Foreskin melanocyte (primary cell): ENCODE measurements at places on chromosomes 7 and 10.

DNA sequence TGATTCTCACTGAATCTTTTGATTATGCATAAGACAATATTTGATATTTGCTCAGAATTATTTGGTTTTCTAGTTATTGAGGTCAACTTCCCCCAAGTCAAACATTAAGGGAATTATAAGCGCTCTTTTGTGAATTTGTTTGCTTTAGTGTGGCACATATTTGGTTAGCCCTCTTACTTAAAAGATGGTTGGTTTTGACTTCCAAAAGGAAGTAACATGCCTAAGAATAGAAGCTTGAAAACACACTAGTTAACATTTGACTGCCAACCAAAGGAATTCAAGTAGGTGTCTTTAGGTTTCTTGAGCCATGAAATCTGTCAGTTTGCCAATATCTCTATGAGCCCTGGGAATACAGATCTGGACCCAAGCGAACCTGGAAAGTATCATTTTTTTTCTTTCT lies 24.9 kb downstream of the STEAP4 start:
- DNase-seq: no peak

- peak; percentile 27 for DNase-seq
These were observed 57.2 kb upstream of the INPP5A start for GRCh38 chr10:132480356-132480755.

DNA sequence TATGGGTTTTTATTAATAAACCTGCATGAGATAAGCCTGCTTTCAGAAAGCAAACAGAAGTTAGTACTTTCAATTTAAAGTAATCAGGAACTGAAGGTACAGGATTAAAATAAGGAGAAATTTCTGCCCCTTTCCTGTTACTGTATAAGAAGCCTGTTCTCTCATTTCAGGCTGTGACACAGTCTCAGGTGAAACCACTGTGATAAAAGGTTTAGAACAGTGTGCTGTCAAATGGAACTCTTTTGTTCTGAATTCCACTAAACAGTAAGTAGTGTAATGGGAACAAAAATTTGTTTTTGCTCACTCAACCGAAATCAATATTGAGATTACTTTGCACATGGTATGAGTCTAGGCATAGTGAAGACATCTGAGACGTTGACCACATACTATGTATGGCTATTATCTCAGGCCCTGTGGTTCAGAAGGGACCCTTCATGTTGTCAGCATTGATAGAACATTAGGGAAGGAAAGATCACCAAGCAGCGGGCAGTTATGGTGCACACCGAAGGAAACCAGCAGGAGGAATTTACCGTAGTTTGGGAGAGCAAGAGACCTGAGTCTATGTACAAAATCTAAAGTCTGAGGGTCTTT lies 14.9 kb downstream of the HEPACAM2 start:
- no peak for DNase-seq

DNA sequence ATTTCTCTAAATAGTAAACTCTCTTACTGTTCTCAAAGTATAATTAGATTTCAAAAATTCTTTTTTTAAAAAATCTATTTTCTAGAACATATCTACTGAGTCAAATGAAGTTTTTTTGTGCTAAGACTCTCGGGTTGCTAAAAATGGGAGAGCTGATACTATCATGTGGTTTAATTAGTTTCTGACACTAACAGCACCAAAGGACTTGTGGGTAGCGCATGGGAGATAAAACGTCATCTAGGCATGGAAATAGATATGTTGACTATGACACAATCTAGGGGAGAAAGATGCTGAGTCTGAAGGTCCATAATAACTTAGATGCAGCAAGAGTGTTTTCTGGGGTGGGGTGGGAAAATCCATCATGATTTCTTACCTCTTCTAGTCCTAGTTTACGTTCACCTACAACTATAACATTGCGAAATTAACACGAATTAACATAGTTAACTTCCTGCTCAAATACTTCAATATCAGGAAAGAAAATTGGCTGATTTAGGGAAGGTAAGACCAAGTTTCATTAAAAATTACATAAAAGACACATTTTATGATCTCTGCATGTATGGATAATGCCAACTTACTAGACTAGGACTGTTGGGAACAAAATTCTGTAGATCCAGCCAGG lies 14.3 kb upstream of the ARMC3 start:
- no peak for DNase-seq

- no peak for DNase-seq
These were observed 146.5 kb downstream of the ARID5B start for GRCh38 chr10:62047960-62048383.

DNA sequence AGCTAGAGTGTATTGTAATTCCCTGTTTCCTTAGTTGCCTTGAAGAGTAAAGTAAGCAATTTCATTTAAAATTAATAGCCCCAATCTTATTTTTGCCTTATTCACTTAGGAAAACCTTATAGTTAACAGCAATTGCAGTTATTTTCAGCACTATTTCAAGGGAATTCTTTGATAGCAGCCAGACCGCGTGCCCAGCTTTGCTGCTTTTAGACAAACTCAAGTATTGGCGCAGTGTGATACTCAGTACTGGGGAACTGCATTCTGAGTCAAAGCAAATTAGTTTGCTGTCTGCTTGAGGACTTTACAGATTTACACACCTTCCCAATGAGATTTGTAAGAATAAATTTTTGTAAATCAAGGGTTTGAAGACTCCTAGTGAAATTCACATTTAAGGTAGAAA lies 21.2 kb downstream of the PRKG1 start:
- no peak for DNase-seq

DNA sequence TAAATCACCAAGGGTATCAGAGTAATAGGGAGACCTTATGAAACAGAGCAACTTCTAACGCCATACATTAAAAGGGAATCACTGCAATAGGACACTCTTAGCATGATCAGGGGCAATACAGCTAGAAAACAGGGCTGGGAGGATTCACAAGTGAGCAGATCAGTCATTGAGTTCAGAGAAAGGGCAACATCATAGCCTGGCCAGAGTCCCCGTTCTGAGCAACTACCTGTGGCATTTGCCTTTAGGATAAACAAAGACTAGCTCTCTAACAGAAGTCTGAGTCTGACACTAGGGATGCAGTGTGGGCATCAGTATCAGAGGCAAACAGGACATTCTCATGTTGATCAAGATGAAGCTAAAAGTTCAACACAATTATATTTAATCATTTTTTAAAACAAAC lies 297.9 kb downstream of the DGKB start:
- no peak for DNase-seq

DNA sequence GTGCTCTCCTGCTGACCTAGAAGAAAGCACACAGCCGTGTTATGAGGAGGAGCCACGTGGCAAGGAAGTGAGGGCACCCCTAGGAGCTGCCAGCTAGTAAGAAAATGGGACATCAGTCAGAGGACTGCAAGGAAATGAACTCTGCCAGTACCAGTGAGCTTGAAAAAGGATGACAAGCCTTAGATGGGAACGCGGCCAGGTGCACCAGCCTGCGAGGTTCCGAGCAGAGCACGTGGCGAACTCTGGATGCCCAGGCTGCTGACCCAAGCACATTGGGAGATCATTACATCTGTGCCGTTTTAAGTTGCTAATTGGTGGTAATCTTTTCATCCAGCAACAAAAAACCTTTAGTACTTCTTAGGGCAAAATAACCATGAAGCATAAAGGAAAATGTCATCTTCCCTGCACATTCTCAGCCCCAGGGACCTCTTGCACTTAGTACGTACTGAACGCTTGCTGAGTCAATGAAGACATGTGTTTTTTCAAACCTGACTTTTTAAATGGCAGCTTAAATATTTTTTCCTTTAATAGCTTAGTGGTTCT lies 69.4 kb downstream of the AMZ1 start:
- DNase-seq: no peak

- DNase-seq: no peak
These were observed 461.1 kb downstream of the ZNF33B start for GRCh38 chr10:42177077-42177792.

DNA sequence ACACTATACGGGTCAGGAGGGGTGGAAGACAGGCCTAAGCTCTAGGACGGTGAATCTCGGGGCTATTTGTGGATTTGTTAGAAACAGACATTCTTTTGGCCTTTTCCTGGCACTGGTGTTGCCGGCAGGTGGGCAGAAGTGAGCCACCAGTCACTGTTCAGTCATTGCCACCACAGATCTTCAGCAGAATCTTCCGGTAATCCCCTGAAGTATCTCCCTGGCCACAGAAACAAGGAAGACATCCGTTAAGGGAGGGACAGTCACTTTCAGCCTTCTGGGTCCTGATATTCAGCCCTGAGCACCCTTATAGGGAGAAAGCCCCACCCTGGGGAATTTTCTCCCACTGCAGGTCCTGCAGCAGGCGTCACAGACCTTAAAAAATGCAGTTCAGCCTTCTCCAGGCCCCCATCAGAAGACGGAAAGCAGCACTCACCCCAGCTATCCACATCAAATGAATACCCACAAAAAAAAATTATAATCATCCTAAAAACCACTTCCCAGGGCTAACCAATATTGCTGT lies 23.2 kb downstream of the PLAC9 start:
- DNase-seq: no peak

DNA sequence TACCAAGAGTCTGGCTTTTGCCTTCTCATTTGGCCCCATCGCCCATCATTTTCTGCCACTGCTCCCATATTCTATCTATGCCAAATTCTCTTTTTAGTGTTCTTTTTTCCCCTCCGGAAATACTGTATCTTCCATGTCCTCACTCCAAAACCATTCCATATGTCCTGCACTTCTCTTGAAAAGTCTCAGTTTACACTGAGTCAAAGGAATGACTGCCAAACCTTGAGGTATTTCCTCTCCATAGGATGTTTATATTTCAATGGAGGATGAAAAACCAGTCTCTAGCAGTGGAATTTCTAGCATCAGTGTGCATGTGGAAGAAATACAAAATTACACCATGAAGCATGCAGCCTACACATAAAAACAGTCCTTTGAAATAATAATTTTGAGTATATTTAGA lies 121.4 kb upstream of the PHYHIPL start:
- DNase-seq: no peak

- no peak for DNase-seq
These were observed 12.2 kb downstream of the PTN start for GRCh38 chr7:137331378-137331777.

DNA sequence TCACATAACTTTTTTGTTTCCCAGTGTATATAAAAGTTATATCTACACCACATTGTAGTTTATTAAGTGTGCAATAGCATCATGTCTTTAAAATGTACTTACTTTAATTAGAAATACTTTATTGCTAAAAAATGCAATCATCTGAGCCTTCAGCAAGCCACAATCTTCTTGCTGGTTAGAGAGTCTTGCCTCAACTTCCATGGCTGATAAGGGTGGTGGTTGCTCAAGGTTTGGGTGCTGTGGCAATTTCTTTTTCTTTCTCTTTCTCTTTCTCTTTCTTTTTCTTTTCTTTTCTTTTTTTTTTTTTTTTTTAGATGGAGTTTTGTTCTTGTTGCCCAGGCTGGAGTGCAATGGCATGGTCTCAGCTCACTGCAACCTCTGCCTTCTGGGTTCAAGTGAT lies 360.0 kb downstream of the MAGI2 start:
- no peak for DNase-seq

DNA sequence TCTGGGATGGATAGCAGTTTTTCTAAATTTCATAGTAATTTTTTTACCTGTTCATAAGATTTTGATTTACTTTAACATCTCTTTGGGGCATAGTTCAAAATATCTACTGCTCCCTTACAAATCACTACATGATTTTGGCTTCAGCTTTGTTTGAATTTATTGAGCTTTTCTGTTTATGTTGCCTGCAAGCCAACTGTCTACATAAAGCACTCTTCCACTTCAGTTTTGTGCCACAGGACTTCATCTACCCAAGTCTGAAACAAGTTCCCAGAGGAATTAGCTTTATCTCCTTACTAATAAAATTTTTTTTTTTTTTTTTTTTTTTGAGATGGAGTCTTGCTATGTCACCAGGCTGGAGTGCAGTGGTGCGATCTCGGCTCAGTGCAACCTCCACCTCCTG lies 45.4 kb upstream of the KMT2E start:
- no peak for DNase-seq

DNA sequence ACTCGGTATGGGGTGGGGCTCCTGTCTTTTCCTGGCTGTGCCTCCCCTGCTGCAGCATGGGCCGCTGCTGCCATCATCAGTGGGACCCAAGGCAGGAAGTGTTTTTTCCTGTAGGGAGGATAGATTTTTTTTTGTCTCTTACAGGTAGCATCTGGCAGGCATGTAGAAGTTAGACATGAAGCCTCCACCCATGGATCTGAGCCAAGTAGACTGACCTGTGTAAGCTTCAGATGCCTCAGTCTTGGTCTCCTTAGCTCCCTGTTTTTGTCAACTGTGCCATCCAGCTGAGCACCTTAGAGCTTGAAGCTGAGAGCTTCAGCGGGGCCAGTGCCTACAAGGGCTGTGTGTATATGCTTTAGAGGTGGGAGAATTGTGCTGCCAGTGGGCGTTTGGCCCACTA lies 93.5 kb downstream of the AUTS2 start:
- DNase-seq: no peak

DNA sequence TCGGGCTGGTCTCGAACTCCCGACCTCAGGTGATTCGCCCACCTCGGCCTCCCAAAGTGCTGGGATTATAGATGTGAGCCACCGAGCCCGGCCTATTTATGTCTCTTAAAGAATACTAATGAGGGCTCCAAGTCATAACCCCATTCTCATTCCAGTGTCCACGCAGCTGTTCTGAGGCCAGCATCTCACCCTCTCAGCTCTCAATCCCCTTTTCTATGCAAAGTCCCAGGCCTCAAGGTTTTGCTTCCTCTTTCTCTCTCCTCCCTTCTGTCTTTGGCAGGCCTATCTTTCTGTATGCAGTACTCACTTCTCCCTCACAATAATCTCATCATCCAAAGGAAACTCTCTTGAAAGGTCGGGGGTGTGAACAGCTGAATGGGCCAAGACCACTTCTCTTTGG lies 28.0 kb upstream of the VSIR start:
- no peak for DNase-seq

DNA sequence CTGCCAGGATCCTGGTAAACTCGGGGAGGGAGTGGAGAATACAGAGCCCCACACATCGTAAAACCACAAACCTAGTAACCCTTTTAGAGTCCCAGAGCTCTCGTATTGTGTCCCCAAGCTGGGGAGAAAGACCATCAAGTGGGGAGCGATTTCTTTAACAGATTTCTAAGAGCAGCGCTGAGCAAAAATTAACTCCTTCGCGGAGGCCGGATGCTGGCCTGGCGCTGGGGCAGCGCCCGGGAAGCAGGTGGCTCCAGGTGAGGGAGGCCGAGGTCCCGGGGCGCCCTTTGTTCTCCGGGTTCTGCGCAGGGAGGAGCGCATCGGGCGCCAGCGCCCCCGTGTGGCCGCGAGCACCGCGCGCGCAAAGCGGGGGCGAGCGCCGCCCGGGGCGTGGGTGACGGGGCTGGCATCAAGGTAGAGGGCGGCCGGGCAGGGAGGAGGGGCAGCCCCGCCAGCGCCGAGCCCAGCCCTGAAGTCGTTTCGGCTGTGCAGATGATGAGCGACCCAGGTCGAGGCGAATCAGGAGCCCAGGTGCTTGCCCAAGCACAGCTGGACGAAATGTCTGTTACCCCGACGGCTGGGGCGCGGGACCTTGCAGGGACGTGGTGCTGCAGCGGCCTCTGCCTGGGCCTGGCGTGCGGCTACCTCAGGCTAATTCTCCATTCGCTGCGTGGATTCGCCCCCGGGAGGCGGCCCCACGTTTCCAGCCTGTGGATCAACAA lies 10.4 kb upstream of the FGFR2 start:
- DNase-seq: no peak

- DNase-seq: no peak
These were observed 25.7 kb downstream of the C10orf71 start for GRCh38 chr10:49324711-49325110.

GRCh38 chr7:98418636-98419315 lies 17.9 kb upstream of the BAIAP2L1 start:
- peak; percentile 67 for DNase-seq

- no peak for DNase-seq
These were observed 156.7 kb downstream of the ANLN start for GRCh38 chr7:36546331-36546730.

- DNase-seq: no peak
These were observed 1.8 kb downstream of the KIAA1549 start for GRCh38 chr7:138979226-138979979.

- no peak for DNase-seq
These were observed 55.0 kb downstream of the PRTFDC1 start for GRCh38 chr10:24897326-24897926.
